ENCODE measurements at places on chromosomes 2 and 18.

DNA sequence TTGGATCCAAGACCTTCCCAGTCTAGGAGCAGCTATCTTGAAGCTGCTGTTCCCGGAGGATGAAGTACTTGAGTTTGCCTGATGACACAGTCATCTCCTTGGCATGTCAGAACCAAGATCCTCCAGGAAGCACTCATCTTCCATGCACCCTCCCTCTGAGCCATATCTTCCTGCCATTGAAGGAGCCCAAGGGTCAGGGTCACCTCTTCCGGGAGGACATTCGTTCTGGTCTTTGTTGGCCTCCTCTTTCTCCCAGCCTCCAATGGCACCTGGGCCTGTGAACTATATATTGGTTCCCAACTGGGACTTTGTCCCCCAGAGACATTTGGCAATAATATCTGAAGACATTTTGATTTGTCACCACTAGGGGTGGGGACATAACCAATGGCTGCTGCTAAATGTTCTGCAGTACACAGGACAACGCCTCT lies 4.2 kb upstream of the MYO7B start:
- DNase-seq: no peak

DNA sequence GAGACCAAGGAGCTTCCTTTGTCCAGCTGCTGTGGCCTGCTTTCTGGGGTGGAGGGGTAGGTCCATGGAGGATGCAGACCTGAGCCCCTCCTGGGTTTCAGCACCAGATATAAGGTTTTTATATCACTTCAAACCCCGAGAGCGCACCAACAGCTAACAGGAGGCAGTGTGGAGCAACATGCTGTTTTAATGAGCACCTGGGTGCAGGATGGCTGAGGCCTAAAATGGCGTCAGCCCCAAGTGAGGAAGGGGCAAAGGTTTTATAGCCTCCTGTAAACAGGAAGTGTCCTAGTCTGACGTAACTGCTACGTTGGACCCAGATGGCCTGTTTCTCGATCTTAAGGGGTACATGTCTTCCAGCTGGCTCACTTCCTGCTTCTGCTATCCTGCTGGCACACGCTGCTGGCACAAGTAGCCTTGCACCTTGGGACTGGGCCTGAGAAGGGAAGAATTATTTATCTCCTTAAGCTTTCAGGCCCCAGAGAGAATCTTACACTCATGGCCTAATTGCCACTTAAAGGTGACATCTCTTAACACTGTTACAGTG lies 11.4 kb upstream of the REG1B start:
- DNase-seq: no peak

DNA sequence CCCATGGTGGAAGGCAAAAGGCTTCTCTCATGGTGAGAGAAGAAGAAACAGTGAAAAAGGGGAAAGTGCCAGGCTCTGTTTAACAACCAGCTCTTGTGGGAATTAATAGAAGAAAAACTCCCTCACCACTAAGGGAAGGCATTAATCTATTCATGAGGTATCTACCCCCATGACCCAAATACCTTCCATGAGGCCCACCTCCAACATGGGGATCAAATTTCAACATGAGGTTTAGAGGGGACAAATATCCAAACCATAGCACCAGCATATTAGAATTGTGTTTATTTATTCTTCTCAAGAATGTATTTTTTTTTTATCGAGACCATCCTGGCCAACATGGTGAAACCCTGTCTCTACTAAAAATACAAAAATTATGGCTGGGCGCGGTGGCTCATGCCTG lies 4.9 kb upstream of the CFLAR start:
- no peak for DNase-seq

DNA sequence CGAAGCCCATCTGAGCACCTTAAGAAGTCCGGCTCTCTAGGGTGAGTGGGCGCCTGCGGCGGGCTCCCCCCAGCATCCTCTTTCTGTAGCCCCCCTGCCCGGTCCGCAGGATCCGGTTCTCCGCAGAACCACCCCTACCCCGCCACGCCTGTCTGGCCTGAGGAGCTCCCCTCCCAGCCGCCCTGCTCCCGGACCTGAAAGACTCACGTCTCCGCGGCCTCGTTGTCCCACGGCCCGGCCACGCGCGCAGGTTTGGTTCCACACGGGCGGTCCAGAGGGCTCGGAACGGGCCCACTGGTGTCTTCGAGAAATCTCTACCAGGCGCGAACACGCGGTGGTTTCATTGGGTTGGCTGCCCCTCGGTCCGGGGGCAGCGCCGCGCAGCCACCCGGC lies 237 bp downstream of the SLC39A6 start:
- DNase-seq: no peak

GRCh38 chr2:221567231-221567760 lies 4.8 kb downstream of the EPHA4 start:
- no peak for DNase-seq

GRCh38 chr18:76801567-76802505 lies 20.5 kb upstream of the ZNF236 start:
- DNase-seq: no peak

DNA sequence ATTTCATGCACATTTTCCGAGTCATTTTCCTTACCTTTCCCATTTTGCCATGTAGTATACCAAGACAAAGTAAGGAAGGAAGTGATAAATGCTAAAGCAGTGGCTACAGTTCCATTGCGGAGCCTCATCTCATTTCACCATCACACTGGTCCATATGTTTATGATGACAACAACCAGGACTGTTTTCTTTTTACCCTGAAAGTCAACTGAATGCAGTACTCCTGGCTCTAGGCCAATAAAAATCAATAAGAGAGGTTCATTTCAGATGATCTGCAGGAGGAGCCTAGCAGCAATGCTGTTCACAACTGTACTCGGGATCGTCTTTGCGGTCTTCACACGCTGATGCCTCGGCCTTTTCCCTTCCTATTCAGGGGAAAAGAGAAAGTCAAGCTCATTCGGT lies 4.7 kb downstream of the MGAT4A start:
- DNase-seq: no peak

- DNase-seq: no peak
These were observed 82.3 kb downstream of the TMEM185B start for GRCh38 chr2:120140866-120141265.

- DNase-seq: no peak
These were observed 26.5 kb upstream of the PIK3C3 start for GRCh38 chr18:41928581-41928980.

DNA sequence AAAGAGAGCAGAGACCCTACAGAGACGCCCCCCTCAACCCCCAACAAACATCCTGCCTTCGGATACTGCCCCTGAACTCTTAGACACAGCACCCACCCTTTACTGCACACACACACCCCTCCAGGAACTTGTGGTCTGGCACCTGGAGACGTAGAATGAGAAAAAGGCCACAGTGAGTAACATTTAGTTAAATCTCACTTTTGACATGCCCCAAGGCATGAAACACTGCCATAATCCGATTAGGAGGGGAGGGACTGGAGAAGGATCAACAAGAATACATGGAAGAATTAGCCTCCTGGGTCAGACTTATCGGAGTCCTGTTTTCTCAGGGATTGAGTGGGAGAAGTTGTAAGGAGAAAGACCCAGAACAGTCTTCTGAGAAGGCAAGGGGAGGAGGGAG lies 4.1 kb downstream of the CDK5R2 start:
- DNase-seq: no peak

GRCh38 chr2:81835321-81836000 lies 1530.9 kb upstream of the LRRTM1 start:
- DNase-seq: no peak

GRCh38 chr2:40271094-40271493 lies 180.8 kb downstream of the SLC8A1 start:
- DNase-seq: no peak

- no peak for DNase-seq
These were observed 321.2 kb upstream of the CXCR4 start for GRCh38 chr2:136439064-136439676.

- no peak for DNase-seq
These were observed 247.0 kb downstream of the DOK6 start for GRCh38 chr18:69647702-69648101.

GRCh38 chr2:100940766-100941645 lies 61.1 kb upstream of the RPL31 start:
- no peak for DNase-seq

GRCh38 chr2:220194630-220195584 lies 567.5 kb downstream of the SLC4A3 start:
- no peak for DNase-seq
